Stimulated activated CD4-positive, alpha-beta T cell treated with anti-CD3 and anti-CD28 coated beads, TNF-alpha, amount 100 ng/mL, for 4 hours (primary cell): ENCODE measurements at places on chromosomes 7 and 10.

DNA sequence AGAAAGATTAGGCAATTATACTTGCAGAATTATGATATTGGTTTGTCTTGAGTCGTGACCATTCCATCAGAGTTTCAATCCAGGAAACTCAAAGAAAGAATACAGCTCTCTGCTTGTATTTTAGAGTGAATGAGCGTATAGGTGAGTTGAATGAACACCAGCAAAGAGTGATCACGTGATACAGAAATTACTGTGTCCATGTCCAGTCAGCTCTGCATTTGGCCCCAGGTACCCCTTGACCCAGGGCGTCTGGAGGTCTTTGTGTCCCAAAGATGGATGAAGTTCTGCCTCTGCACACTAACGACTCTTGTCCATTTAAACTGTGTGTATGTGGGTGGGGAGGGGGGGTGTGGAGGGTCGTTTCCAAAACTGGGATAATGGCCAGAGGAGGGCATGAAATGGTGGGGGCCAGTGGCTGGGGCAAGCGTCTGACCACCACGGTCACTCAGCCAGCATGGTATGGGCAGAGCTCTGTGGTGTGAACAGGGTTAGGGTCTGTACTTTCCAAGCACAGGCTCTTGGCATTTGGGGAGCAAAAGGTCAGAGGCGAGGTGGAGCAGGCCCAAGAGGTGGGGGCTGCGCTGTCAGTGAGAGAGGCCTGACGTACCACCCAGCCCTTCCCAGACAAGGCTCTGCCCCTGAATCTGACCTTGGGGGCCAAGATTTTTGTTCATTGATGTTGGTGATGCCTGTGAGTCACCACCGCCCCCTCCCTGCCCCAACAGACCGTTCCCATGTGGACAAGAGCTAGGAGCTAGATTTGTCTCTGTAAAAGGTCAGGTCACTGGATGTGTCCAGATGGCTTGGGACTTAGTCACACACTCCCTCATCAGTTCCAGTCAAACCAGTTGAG is 1.4 kb downstream of the PTPRE start:
- DNase-seq, result no peak

GRCh38 chr7:158027646-158028045 is 560.0 kb downstream of the PTPRN2 start:
- DNase-seq, result no peak

- no peak for DNase-seq
Measured at GRCh38 chr10:70775679-70776454, 9.3 kb downstream of the TBATA start.

DNA sequence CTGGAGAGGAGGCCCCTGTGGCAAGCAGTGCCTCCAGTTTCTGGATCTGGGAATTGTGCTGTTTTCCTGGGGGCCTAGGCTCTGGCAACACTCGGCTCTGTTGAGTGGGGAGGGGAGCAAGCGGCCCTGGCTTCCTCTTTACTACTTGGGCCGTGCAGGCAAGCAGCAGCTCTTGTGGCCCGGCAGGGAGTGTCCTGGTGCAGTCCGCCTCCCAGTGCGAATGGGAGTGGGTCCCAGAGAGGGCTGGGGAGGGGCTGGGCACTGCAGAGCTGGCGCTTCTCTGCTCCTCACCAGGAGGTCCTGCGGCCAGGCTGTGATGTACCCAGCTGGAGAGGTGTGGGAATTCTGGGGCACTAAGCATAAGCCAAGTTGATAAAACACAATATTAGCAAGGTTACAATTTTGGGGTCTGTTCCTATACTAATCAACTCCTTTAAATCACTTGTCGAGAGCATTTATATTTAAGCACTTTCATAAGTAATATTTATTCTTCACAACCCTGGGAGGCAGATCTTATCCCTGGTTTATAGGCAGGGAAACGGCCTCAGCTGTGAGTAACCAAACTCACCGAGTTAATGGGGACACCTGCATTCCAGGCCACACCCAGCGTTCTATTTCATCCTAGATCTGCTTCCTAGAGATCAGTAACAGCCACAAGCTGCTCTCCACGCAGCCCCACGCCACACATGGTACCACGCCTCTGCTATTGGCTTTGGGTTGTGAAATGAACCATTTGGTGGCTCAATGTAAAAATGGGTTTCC is 183.4 kb upstream of the PLXNA4 start:
- DNase-seq, result no peak

- DNase-seq, result no peak
Measured at GRCh38 chr7:17466216-17466615, 167.8 kb downstream of the AHR start.

DNA sequence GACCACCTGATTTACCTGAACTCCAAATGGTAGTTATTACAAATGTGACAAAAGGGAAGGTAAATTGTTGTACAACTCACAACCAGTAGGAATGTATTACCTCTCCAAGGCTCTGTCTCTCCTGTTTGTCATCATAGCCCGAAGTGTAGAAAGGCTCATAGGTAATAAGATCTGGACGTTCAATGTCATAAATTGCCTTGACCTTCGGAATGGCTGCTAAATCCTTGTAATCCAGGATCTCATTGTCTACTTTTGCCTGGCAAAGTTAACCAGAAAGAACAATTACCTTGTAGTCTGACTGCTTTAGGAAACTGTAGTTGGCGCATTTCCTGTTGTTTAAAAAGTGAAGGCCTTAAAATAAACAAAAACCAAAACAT is 68.6 kb upstream of the AFAP1L2 start:
- no peak for DNase-seq

DNA sequence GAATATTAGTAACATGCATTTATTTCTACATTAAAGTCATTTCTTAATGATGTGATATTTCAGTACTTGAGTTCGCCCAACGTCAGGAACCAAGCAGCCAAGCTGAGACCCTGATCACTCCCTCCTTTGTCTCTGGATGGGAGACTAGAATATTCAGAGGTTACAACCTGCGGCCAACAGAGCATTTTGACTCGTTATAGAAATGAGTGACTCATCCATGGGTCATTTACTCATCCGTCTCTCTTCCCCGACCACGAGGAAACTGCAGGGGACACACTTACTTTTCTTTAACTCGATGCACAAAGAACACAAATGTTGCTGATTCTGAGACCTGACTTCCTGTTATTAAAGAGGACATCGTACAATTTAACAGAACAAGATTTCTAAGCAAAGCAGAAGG is 343.3 kb downstream of the FRMD4A start:
- no peak for DNase-seq

GRCh38 chr7:75818472-75818871 is 4.9 kb upstream of the CCL24 start:
- no peak for DNase-seq

DNA sequence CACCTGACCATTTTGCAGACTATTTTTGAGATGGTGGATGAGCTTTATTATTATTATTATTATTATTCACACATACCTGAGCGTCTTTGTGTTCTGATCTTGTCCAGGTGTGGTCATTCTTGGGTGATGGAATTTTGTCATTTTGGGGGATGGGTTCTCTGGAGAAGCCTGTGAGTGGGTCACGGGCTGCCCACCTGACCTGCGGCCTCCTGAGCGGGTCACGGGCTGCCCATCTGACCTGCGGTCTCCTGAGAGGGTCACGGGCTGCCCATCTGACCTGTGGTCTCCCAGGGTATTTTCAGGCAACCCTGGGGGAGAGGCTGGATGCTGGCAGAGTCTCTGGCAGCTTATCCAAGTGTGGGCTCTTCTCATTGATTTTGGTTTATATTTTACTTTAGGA is 7.3 kb downstream of the SCART1 start:
- DNase-seq, result no peak

- no peak for DNase-seq
Measured at GRCh38 chr10:35448687-35449662, 112.7 kb downstream of the CCNY start.

DNA sequence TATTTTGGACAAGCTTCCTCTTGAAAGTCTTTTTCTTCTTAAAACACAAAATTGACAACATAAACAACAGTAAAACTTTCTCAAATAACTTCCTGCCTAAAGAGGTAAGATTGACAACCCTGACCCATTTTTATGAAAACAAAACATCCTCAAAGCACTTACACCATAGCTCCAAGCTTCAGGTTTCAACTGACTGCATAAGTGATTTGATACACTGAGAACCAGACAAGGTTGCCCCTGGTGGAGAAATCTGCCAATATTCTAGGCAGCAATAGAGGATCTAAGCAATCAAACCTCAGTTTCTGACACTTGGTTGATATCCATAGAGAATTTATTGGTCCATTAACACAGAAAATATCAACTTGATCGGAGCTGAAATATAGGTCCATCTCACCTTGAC is 147.8 kb downstream of the ELAPOR2 start:
- no peak for DNase-seq

DNA sequence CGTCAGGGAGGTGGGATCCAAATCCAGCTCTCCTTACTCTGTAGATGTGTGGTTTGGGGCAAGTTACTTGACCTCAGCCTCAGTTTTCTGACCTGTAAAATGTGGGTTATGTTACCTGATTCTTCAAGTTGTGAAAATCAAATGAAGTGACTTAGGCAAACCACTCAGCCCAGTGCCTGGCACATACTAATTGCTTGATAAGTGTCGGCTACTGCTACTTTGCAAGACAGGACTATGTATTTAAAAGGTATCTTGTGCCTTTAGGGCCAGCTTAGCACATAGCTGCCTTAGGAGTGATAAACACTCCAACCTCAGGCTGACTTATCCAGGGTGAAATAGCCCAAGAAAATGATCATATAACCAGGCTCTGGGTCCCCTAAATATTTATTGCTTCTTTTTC is 42.9 kb downstream of the GOLGA7B start:
- no peak for DNase-seq

- DNase-seq, result no peak
Measured at GRCh38 chr7:139948167-139948566, 114.6 kb downstream of the PARP12 start.

DNA sequence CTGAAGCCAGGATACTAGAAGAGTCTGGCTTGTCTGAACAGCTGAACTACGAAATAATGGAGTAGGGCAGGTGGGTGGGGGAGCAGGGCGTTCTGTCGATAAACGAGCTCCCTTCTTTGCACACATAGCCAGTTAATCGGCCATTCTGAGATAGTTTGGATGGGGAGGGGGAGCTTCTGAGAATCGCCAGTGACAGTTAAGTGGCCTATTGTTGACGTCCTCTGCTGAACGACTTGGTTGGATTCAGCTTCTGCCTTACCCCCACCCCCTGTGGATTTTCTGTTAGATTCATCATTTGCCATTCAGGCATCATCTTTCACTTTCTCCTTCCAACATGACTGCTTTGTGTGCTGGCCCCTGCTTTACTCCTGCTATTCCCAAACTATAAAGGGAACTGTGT is 520 bp downstream of the CPA5 start:
- no peak for DNase-seq

GRCh38 chr7:128989961-128990360 is 52.2 kb downstream of the IRF5 start:
- no peak for DNase-seq

GRCh38 chr7:129412501-129412900 is 21.7 kb upstream of the STRIP2 start:
- DNase-seq, result no peak

- no peak for DNase-seq
Measured at GRCh38 chr7:110105840-110106239, 985.1 kb upstream of the LRRN3 start.

DNA sequence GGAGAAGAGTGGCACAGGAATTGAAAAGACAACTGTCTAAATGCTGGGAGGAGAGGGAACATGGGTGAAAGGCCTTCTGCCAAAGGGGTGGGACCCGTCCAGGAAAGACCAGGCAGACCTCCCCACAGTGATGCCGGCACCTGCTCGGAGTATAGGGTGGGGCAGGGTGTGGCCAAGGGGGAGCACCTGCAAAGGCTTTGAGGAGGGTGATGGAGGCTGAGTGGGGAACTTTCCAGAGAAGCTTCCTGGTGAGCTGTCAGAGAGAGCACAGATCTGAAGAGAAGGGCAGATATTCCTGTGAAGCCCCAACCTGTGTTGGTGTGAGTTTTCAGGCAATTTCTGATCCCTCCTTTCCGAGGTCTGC is 263.4 kb upstream of the GRB10 start:
- no peak for DNase-seq

GRCh38 chr7:99560834-99561736 is 2.6 kb downstream of the ZNF655 start:
- no peak for DNase-seq

GRCh38 chr7:30671793-30672465 is 10.3 kb downstream of the CRHR2 start:
- no peak for DNase-seq

GRCh38 chr10:117830787-117831212 is 215.9 kb downstream of the RAB11FIP2 start:
- peak; percentile 3 for DNase-seq

- no peak for DNase-seq
Measured at GRCh38 chr7:107100824-107101223, 56.3 kb downstream of the PRKAR2B start.

GRCh38 chr10:52818019-52818418 is 45.4 kb upstream of the MBL2 start:
- DNase-seq, result no peak

DNA sequence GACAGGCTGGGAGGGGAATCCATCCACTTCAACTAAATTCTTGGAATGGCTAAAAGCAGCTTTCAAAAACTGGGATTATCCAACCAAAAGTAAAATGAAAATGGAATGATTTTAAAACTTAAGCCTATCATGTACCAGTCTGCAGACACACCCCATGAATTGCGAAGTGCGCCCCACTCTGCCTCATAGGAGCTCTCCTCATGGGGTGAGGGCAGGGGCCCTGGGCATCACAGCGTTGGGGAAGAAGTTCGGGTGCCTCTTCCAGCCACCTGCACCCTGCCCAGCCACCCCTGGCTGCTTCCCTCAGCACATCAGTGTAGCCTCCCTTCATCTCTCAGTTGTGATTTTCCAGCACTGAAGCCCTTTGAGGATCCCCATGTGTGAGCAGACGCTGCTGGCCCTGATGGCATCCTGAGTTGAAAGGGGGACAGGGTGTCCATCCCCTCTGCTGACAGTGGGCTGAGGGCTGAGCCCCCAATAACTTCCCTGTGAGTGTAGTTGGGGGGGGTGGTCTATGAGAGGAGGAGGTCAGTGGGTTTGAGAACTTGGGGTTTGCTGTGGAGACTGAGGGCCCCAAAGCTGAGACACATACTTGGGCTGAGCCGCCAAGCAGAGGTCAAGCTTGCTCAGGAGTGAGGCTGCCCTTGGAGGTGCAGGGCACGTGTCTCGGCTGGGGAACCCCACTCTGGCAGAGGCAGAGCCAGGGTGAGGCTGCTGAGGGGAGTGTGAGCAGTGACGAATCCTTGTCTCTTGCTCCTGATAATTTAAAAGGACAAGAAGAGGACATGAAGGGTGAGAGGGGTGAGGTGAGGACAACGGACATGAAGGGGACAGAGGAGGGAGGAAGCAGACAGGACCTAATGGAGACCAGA is 542.1 kb downstream of the TCERG1L start:
- DNase-seq, result no peak

- no peak for DNase-seq
Measured at GRCh38 chr7:121853307-121853706, 19.7 kb upstream of the PTPRZ1 start.

DNA sequence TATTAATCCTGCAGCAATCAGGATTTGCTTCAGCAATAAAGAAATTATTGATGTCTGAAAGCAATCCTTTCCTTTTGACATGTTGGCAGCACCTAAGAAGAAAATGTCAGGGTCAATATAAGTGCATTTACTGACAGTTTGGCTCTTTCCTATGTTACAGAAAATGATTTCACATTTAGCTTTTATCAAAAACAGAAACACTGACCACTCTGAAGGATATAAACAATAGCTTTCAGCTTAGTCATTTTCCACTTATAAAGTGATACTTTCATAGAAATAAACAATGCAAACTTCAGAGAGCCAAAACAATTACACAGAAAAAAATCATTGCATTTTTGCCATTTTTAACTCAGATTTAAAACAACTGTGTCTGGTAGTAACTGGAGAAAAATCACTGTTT is 325.6 kb upstream of the KAT6B start:
- DNase-seq, result no peak

- no peak for DNase-seq
Measured at GRCh38 chr10:124696446-124697392, 47.5 kb downstream of the FAM53B start.
